ENCODE measurements at places on chromosomes 3 and 15.

- DNase-seq: no peak
Observed at GRCh38 chr15:88022716-88023115, 233.8 kb downstream of the NTRK3 start.

GRCh38 chr3:25103391-25103790 is 324.7 kb upstream of the RARB start:
- no peak for DNase-seq

GRCh38 chr15:29035336-29036285 is 149.8 kb downstream of the APBA2 start:
- no peak for DNase-seq

DNA sequence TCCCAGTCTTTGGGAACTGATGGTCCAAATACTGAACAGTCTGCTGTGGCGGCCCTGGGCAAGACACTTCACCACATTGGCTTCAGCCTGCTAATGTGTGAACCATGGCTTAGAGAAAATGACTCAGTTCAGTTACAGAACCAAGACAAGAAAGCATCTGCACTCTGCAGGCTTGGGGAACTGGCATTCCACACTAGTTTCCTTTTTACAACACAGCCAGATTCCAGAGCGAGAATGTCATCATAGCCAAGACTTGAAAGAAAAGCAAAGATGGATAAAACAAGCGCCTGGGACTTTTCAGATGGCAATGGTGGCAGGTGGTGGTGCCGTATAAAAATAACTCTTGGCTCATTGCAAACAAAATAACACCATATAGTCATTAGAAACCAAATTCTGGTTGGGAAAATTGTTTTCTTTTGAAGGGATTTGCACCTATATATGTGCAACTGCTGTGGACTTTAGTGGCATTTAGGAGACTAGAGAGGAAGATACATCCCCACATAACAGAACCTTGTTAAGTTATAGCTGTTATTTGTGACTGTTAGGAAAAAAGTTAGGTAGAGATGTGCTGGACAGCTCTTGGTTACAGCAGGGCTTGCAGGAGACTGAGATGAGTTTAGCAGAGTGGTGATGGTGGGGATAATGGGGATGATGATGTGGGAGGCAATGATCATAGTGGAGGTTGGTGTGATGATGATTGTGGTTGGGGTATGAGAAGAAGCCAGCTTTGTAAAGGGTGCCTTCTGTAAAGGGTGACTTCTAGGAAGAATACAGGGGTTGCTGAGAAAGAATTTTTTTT is 273.6 kb downstream of the THRB start:
- no peak for DNase-seq

- DNase-seq: no peak
Observed at GRCh38 chr3:178475062-178475461, 61.2 kb upstream of the KCNMB2 start.

DNA sequence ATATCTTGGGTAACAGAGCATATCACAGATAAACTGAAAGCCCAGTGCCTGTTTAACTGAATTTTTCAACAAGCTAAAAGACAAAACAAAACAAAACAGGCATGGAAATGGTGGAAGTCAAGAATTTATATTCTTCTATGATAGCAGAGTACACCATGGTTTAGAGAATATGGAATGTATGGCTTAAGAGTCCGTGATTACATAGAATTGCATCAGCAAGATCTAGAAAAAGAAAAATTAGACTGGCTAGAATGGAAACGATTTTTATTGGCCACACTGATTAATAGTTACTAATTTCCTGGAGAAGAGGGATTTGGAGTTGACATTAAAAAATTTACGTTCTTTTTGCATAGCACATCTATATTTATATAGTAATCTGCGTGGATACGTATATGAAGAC is 435.2 kb upstream of the DPPA4 start:
- DNase-seq: no peak

GRCh38 chr3:549636-550035 is 353.1 kb downstream of the CHL1 start:
- no peak for DNase-seq

- no peak for DNase-seq
Observed at GRCh38 chr3:48015431-48016180, 610 bp downstream of the MAP4 start.

- DNase-seq: no peak
Observed at GRCh38 chr3:127588806-127589577, 1.5 kb downstream of the TPRA1 start.

DNA sequence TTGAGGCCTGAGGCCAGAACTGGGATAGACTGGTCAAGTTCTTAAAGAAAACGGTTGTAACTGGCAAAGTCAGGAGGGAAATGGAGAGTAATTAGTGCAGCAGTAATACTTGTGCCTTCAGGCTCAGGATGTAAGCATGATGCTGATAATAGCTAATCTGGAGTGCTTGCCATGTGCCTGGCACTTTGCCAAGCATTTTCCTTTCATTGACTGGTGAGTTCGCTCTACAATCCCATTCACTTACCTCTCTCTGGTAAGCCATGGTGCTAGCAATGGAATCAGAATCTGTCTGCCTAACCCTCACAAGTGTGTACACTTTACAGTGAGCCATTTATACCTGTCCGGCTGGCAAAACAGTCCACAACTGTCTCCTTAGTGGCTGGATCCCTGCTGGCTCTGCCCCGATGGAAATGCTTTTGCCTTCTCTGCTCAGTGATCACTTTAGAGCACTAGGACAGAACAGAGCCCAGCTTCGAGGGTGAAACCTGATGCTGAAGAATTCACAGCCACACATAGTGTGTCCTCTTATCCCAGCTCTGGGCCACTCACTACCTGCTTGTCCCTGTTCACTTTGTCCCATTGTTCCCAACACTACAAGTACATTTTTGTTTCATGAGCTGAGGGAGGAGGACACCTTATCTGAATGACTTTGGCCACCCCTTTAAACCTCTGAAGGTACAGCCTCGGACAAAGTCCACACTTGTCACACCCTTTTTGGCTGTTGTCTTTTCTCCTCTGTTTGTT is 10.3 kb downstream of the CHP1 start:
- DNase-seq: no peak

DNA sequence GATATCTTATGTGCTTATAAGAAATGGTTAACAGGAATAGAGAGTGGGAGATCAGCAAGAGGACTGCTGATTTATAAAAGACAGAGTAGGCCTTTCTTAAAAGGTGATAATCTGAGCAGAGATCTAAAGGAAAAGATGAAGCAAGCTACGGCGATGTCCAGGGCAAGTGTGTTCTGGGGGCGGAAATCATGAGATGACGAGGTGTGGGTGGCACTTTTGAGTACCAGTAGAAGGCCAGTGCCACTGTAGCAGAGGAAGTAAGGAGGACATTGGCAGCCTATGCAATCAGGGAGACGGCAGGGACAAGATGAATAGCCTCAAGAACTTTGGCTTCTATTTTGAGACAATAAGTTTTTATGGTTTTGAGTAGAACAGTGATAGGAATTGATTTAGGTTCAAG is 492.4 kb downstream of the FHIT start:
- no peak for DNase-seq

DNA sequence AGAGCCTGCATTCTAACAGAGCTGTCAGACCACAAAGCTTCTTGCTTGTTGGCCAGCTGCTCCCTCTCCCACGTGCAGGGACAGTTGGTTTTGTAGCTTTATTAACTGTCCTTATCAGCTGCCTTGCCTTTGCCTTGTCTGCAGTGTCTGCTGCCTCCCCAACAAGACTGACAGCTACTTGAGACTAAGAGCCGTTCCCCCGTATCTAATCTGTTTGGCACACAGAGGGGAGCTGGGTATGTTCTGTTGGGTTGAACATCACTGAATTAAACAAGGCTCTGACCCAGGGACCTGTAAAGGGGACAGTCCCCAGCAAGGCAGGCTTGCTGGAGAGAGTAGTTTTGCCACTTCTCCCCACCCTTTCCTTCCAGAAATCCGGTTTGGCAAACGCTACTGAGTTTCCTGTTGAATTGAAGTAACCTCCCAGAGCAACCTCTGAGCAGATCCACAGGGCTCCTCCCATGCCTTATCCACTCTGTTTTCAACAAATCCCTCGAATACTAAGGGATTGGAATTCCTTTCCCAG is 116.1 kb downstream of the ANP32A start:
- no peak for DNase-seq

- no peak for DNase-seq
Observed at GRCh38 chr3:79246875-79247724, 520.7 kb downstream of the ROBO1 start.

GRCh38 chr15:83955806-83956265 is 279.7 kb upstream of the GOLGA6L4 start:
- DNase-seq: no peak

DNA sequence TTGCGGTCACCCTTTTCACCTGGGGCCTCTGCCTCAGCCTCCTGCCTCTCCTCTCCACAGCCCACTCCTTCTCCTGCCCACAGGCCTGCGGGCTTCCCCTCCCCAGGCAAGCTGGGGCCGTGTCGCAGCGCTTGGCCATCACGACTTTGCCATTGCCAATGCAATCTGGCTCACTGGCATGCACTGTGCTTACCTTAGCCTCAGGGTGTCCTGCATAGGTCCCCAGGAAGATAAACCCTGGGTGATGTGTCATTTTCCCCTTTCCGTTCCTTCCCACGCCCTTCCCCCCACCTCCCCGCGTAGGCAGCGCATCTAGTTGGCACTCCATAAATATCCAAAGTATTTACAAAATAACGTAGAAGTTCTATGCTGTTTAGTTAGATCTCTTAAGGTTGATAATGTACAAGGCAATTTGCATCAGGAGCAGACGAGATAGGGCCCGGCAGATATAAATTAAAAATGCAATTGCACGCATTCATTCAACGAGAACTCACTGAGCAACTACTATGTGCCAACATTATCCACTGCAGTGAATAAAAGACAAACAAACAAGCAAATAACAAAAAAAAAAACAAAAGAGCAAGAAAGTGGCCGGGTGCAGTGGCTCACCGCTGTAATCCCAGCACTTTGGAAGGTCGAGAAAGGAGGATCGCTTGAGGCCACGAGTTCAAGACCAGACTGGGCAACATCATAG is 973 bp upstream of the COPG1 start:
- DNase-seq: no peak

DNA sequence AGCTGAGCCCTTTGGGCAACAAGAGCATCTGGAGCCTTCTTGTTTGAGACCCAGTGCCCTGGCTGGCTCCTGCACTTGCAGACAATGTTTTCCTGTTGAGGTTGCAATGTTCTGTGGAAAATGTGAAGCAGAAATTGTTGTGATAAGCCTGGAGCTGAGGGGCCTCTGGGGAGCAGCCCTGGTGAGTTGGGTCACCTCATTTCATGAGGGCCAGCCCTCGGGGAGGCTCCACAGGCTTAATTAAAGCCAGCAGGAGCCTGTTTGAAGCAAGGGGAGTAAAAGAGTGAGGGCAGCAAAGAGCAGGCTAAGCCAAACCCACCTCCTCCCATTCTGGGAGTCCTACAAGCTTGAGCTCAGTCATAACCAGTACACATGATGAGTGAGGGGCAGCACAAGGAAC is 154.3 kb downstream of the ALDH1A2 start:
- DNase-seq: no peak

GRCh38 chr3:55207744-55208143 is 279.4 kb downstream of the WNT5A start:
- no peak for DNase-seq

GRCh38 chr3:108099679-108100428 is 9.0 kb upstream of the CD47 start:
- no peak for DNase-seq

- DNase-seq: no peak
Observed at GRCh38 chr15:90644952-90645725, 72.0 kb upstream of the BLM start.

DNA sequence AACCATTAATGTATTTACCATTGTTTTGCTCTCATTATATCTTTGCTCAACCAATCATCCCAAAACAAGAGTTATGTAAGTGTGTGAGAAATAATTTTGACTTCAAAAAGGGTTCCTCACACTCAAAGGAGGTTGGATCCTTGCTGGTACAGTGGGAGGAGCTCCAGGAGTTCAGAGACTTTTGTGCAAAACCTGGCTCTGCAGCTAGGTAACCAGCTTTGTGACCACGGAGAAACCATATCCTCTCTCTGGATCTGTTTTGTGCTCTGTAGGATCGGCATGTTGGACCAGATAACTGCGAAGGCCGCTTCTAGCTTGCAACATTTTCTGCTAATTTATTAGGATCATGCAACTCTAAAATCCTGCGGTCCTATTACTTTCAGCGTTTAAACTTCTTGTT is 128.6 kb upstream of the LIPC start:
- DNase-seq: no peak

DNA sequence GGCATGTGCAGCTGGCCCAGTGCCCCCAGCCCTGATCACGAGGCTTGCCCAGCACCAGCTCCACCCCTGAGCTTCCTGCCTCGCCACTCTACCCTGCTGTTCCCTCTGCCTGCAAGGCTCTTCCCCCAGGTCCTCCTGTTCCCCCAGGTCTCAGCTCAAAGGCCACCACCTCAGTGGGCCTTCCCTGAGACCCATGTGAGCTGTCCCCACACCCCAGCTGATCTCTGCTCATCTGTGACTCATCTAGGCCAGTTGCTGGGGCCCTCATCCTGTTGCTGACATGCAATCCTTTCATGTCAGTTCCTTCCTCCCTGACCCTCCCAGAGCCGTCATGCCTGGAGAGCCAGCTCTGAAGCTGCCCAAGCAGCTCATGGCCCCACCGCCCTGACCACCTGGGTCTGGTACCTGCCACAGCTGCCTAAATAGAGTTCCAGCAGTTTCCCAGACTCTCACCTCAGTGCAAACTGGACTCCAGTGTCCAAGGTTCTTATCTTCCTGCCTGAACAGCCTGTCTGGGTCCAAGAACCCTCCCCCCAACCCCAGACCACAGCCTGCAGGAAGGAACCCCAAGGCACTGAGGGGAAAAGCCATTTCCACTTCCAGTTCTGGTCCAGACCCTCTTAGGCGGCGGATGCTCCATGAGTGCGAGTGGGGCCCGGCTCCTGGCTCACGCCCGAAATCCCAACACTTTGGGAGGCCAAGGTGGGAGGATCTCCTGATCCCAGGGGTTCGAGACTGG is 116.6 kb upstream of the IQSEC1 start:
- no peak for DNase-seq

DNA sequence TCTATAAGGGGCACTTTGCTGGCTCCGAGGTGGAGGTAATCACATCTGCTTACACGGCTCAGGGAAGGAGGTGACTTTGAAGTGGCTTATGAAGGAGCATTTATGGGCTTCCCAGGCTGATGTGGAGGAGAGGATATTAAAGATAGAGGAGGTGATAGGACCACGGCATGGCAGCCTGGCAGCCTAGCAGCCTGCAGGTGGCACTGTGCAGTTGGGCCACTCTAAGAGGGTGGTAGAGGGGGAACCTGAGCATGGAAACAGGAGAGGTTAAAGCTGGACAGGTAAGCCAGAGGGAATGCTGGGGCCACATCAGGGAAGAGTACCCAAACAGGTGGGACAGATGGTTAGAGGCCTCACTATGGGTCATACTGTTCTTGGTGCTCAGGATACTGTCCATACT is 375.0 kb downstream of the WDR72 start:
- no peak for DNase-seq

DNA sequence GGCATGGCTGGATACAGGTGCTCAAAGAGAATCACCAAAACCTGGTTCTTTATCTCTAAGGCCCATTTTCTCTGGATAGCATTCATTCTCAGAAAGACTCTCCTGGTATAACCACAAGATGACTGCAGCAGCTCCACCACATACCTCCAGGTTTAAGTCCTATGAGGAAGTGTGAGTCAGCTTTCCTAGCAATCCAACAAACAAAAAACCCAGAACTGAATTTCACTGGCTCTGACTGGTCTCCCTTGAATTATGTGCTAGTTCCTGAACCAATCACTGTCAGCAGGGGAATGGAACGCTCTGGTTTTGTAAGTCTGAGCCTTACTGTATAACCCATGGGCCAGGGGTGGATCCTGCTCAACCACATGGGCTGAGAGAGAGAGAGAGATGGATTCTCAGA is 27.2 kb downstream of the MRPL46 start:
- DNase-seq: no peak

- no peak for DNase-seq
Observed at GRCh38 chr3:150105886-150106612, 135.4 kb upstream of the PFN2 start.
